Cardiac fibroblast (primary cell): ENCODE measurements at places on chromosomes 5 and 9.

GRCh38 chr5:133967698-133968203, 674 bp downstream of the C5orf15 start:
- DNase-seq: peak; percentile 33

- no peak for DNase-seq
Observed at GRCh38 chr5:168005093-168005492, 286.4 kb upstream of the WWC1 start.

- DNase-seq: peak; percentile 57
Observed at GRCh38 chr5:150486402-150487198, 21.3 kb upstream of the NDST1 start.

GRCh38 chr9:84216151-84216550, 124.4 kb downstream of the SLC28A3 start:
- DNase-seq: peak; percentile 5

DNA sequence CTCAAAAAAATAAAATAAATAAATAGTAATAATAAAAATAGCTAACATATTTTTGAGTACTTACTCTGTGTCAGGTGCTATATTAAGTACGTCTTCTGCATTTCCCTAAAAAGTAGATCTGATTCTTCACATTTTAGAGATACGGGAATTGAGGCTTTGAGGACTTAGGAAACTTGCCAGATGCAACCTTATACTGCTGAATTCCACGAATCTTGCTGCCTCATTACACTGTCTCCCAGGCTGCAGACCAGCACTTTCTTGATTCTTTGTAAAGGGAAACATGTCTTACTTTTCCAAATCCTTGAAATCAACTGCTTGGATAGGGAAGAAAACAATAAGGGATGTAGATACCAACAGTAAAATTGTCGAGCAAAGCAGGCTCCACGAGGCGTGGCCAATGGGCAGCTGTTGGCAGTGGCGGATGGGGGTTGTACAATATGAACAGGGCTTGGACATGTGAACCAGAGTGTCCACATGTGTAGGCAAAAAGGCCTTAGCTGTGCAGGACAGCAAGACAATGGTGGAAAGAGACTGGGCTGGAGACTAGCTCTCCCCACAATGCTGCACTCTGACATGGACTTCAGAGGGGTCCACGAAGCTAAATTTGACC, 124.3 kb upstream of the RAI14 start:
- no peak for DNase-seq

- no peak for DNase-seq
Observed at GRCh38 chr9:69762527-69762926, 2.7 kb upstream of the PTAR1 start.

GRCh38 chr5:155897761-155898160, 429.2 kb upstream of the SGCD start:
- no peak for DNase-seq

DNA sequence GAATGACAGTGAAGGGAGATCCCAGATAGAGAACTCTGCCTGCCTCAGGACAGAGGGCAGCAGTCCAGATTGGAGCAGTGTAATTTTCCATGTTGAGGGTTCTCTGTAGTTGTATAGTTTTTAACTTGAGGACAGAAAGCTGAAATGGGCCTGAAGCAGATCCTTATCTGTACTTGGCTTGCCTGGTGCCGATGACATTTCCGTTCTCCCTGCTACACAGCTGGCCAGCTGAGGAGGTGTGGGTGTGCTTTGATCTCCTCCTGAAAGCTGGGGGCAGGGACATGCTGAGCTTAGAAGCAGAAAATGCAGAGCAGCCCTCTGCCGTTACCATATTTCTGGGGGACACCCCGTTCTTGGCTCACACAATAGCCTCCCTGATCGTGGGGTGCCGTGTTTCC, 10.5 kb downstream of the GLRX start:
- no peak for DNase-seq

DNA sequence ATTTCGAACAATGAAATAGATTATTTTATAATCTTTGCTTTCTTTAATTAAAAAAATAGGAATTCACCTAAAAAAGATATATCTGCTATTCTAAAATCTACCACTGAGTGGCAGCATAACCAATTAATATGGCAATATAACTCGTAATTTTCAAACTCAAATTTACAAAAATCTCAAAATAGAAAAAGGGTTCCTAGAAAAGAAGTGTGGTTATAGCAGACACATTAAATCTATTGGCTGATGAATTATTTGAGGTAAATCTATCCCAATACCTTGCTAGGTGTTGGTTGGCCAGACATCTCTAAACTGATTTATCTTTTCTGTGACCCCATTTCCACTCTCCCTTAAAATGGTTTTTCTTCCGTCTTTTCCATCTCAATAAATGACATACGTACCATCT, 30.2 kb upstream of the NRG2 start:
- DNase-seq: peak; percentile 49
